ENCODE measurements at places on chromosomes 7 and 10.

DNA sequence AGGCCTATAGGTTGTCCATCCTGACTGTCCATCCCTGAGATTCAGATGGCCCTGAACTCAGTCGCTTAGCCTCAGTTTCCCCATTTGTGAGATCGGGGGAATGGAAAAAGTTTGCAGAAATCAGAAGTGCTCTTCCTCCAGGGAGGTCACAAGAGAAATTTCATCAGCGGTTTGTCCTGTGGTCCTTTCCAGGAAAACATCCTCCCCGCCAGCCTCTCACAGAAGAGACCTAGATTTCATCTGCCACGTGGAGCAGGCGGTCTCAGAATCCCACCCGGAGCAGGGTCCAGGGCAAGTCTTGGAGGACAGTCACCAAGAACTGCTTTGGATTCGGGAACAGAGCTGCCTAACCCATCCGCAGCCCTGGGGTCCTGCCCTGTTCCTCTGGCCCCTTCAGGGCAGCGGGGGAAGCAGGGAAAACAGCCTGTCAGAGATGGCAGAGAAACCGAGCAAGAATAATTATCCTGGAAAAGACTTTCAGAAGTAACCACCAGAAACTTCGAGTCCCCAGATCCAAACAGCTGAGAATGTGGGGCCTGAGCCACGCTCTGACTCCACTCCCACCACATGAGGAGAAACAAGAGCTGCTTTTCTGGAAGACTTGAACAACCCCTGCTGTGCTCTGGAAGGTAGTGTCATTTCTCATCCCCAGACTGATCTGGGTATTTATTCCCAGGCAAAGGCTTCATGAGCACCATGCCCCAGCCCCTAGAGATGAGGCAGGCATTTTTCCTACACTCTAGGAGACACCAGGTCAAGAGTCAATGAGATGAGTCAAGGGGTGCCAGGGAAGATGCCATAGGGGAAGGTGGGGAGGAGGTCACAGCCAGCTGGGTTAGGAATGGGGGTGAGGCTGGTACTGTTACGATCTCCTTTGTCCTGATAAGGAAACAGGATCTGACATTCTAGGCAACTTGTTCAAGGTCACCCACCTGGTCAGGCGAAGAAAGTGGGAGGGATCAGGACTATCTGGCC is 1.1 kb upstream of the TNS3 start:
- no peak for DNase-seq

DNA sequence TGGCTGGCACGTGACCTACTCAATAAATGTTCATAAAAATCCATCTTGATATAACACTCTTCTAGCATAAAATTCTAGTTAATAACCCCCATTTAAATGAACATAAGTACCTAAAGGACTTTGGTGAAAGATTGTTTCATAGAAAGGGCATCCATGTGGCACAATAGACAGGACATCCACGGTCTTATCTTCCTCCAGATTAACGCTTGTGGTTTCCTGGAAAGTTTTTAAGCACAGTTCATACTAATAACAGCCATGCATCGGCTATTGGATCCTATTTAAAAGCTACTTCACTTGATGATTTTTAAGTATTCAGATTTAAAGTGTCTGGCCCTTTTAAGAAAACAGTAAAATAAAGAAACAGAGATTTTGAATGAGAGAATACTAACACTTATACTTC is 288.3 kb downstream of the AHR start:
- no peak for DNase-seq

GRCh38 chr7:101559586-101559985 is 69.5 kb downstream of the MYL10 start:
- DNase-seq: no peak

DNA sequence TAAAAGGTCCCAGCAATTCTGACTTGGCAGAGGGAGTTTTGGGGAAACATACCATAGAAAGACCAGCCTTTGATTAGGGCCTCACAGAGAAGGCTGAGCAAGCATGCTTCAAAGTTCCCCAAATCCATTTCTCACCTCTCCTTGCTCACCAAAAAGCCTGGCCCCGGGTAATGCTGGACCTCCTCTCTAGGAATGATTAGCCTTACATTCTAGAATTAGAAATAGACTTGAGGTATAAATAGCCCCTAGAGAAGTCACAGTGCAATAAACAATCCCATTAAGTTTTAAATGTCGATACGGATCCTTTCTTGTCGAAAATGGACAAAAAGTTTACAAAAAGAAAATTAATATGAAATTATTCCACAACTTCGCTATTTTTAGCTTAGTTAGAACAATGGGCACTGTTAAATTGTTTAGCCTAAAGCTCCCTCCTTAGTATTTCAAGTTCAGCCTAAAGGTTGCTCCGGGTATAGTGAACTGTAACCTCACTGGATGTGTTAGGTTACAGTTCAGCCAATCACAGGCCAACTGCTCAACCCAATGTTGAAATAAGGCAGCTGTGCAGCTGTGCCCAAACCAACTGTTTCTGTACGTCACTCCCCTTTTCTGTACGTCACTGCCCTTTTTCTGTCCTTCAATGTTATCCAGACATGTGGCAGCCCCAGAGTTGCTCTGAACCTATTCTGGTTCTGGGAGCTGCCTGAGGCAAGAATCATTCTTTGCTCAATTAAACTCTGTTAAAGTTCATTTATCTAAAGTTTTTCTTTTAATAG is 7.9 kb upstream of the GSDME start:
- DNase-seq: peak; percentile 74

- DNase-seq: no peak
Measured at GRCh38 chr10:6320320-6321010, 117.7 kb downstream of the PFKFB3 start.

GRCh38 chr7:95026421-95027072 is 119.2 kb downstream of the PPP1R9A start:
- DNase-seq: no peak

DNA sequence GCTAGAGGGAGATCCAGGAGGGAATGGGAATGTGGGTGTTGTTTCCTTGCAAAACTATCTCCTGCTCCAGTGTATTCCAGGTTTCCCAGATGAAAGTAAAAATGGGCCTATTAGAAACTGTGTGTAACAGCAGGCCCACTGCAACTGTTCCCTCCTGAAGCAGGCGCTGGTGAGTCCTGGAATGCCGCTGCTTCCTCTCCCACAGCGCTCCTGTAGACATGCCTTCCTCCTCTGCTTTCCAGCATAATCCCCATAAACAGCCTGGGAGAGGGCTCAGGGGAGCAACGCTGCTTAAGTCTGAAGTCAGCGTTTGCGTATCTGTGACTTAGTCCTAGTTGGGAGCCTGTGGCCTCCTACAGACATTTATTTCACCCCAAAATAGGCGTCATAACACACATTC is 551.0 kb upstream of the FOXK1 start:
- no peak for DNase-seq

- DNase-seq: no peak
Measured at GRCh38 chr7:76346097-76346496, 12.7 kb downstream of the YWHAG start.

DNA sequence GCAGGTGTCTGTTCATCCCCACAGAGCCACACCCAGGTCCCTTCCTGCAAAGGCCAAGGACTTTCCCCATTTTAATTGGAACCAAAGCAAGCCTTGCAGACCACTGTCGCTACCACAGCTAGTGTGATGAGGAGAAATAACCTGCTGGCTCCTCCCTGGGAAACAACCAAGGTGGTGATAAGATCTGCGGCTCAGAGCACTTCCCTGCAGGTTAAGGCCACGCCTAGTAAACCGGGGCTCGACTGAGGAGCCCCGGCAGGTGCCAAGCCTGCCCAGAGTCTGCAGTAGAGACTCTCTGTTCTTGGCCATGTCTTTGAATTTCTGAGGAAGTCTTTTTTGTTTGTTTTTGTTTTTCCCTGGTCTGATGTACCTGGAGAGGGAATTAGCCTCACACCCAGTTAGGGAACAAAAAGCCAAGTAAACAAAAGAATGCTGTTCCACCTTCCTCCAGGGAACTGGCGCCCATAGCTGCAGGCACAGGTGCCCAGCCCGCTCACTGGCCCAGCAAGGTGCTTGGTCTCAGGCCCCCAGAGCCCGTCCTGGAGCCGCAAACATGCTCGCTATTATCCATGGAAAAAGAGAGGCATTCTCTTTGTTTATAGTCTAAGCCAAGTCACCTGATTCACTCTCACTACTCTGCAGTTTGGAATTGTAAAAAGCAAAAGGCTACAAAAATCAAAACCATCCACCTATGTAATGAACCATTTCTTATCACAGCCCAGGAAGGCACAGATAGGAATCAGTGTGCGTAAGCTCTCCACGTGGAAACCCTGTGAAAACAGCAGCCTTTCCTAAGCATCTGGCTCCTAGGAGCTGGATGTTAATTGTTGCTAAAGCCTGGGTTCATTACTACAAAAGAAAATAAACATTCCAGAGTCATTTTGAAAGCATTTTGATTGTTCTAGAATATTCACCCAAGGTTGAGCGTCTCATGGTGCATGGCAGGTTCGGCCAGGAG is 2.7 kb downstream of the GPR146 start:
- no peak for DNase-seq

DNA sequence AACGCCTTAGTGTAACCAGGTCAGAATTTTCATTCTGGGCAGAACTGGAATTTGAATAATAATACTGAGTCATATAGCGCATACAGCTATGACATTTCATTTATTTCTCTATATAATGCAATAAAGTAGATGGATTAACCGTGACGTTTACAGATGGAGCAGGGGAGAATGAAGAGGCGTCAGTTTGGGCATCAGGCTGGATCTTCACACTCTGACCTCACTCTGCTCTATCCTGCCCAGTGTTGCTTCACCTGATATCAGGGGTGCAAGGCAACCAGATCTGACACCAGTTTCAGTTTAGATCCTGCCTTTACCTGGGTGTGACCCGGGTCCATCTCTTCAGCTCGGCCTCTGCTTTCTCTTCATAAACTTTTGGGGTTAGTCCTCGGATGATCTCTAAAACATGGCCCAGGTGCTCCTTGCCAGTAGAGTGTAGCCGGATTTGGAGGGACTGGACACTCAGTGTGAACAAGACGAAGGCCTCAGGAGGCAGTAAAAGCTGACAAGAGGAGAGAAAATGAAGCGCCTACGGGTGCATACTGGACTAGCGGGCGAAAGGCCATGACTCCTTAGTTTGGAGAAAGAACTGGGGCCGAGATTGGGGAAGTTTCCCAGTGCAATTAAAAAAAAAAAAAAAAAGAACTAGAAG is 1.4 kb upstream of the ZYX start:
- DNase-seq: no peak

DNA sequence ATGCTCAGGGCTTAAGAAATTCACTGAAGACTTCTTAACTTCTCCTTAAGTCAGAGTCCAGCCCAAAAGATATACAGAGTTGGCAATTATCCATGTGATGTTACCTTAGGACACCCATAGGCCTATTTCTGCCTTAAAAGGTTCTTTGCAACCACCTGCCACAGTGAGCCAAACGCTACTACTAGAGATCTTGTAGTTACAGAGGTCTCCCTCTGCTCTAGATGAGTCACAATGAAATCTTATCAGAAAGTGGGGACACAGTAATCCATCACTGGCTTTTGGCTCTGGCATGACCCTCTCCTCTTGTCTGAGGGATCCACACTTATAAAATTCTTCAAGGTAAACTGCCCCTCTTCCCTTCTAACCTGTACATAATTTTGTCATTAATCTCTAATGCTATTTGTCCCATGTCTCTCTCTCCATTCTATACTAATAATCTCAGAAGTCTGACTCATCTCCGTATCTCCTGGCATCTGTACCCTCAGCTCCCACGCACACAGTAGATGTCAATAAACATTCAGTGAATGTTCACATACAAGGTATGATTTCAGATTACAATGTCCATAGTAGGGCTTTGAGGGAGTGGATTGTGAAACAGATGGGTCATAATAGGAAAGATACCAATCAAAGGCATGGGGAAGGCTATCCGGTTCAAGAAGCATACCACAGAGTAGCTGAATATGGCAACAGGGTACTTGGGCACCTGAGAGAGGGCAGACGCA is 112.1 kb downstream of the SGMS1 start:
- DNase-seq: no peak

DNA sequence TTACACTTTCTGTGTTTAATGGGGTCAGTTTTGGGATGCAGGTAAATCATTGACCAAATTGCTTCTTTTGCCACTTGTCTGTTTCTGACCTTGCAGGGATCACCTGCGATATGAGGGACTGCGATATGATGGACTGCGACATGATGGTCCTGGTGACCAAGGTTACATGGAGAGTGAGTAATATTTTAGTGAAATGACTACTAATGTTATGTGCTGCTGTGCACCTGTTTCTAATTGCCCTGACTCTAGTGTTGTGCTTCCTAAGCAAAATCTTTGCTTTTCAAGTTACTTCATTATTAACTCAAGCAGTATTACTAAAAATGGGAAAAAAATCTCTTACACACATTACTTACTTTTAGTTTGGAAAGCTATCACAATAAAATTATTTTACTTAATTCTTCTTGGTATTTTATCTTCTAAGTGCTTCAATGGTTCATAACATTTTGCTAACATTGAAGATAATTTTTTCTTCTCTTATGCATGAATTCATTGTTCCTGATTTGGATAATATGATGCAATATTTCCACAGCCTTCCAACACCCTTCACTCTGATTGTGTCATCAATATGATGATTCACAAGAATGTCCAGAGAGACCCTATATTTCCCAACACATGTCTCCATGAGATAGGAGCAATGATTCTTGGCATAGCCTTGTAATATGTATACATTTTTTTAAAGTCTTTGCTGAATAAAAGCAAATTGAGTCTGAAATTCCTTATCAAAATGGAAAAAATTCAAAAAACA is 306.2 kb upstream of the AKR1E2 start:
- peak; percentile 51 for DNase-seq

GRCh38 chr10:71065659-71066058 is 146.7 kb upstream of the UNC5B start:
- DNase-seq: no peak

- DNase-seq: no peak
Measured at GRCh38 chr10:126175641-126176262, 212.5 kb downstream of the ADAM12 start.

DNA sequence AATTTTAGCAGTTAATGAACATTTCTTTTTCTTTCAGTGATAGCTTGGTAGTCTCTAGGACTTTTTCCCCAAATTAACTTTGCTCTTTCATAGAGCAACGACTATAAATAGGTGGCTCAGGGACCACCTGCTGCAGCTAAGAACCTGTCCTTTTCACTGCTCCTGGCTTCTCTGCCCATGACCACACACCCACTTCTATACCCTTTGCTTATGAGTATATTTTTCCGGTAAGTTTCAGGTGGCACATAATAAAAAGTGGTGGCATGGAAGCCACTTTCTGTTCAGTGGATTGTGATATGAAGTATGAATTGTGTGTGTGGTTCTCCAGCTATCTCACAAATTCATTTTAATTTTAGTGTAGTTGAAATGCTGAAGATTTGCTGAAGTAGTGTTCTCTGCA is 1.2 kb downstream of the ING3 start:
- DNase-seq: no peak

- no peak for DNase-seq
Measured at GRCh38 chr10:113386005-113386404, 166.8 kb upstream of the HABP2 start.

- no peak for DNase-seq
Measured at GRCh38 chr10:118594392-118595063, 920 bp downstream of the PRLHR start.

- no peak for DNase-seq
Measured at GRCh38 chr7:87480386-87480785, 4.9 kb upstream of the ABCB4 start.

DNA sequence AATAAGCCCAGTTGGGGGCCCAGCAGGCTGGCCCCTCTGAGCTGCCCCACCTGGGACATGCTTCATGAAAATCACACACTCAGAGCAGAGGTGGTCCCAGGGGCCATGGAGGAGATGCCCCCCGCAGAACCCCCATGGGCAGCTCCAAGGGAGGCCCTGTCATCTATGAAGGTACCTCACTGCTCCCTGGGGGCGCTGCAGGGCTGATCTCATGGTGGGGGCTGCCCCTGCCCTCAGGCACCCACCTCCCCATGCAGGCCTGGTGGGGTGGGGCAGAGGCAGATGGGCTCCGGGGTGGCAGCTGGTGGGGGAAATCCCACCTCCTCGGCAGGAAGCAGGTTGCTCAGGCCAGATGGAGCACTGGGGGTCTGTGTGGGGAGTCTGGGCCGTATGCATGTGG is 60.5 kb downstream of the YKT6 start:
- no peak for DNase-seq
